ENCODE measurements at places on chromosomes 7 and 10.

GRCh38 chr10:30788307-30788706, 158.8 kb upstream of the LYZL2 start:
- no peak for DNase-seq

DNA sequence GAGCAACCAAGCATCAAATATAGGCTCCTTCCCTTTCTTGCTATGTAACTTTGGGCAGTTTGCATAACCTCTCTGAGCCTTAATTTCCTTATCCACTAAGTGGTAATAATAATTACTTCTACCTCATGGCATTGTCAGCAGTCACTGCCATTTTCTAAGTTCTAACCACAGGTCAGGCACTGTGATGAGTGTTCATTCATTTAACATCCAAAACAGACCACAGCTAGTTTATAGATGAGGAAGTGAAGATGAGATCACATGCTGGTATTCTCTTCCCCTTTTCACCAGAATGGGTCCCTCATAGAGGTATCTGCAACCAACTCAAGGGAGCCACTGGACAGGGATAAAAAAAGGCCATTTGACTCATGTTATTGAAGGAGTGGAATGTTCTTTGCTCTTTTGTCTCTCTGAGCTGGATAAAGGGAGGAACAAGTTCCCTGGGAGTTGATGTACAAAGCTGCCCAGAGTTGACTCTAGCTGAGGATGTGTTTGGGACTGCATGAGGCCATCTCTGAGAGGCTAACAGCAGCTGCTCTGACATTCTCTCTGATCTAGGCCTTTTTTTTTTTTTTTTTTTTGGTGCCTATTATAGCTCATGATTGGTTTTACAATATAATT, 65.0 kb downstream of the DNAJC12 start:
- DNase-seq = no peak

DNA sequence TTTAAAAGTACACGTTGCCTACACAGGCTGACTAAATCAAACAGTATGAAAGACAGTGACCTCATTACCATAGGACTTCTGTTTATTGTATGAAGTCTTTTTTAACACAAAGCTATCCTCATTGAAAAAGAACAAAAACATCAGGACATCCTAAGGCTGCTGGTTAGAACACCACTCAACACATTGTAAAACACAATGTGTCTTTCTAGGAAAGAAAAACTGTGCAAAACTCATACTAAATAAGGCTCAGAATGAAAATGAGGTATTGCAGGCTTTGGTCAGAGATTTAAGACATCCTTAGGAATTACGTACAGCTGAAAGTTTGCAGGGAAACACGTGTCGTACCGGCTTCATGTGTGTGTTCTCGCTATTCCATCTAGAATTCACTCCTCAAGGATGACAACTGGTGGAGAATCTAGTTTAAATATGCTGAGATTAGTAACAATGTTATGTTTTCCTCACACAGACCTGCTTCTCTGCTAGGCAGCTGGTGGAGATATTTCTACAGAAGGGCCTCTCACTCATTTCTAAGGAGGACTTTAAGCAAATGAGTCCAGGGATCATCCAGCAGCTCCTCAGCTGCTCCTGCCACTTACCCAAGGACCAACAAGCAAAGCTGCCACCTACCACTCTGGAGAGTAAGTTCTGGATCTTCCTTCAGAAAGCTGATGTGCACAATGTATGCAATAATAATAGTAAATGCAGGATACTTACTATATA, 29.3 kb downstream of the SLC39A12 start:
- DNase-seq = no peak

DNA sequence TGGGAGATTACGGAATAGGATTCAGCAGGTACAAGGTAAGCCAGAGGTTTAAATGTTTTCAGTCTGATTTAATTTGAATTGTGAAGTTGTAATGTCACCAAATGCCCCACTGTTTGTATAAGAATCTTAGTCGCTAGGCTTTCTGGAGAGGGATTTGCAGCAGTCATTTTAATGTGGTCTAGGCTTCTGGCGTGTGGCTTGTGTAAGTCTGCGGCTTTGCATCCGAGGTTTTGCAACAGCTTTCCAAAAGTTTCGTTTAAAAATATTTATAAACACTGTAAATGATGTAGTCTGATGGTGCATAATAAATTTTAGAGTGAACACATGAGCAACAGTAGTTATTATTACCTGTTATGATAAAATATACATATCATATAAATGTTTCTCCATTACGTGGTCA, 26.1 kb upstream of the BHLHA15 start:
- no peak for DNase-seq

DNA sequence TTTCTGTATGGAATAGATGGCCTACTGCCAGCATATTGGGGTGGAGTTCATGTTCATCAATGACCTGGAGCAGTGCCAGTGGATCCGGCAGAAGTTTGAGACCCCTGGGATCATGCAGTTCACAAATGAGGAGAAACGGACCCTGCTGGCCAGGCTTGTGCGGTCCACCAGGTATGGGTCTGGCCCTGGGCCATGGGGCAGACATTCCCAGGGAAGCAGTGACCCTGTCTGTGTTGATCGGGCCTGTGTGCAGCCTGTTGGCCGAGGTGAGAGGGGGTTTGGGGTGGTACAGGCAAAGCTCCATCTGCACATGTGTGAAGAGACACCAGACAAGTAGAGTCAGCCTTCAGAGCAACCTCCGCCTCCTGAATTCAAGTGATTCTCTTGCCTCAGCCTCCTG, 67.3 kb downstream of the OGDH start:
- no peak for DNase-seq

GRCh38 chr10:83522881-83523386, 616.4 kb upstream of the GHITM start:
- DNase-seq = no peak

All from activated CD8-positive, alpha-beta memory T cell treated with anti-CD3 and anti-CD28 coated beads for 1 hour (primary cell).